Memory B cell (primary cell): ENCODE measurements at places on chromosomes 2 and 18.

DNA sequence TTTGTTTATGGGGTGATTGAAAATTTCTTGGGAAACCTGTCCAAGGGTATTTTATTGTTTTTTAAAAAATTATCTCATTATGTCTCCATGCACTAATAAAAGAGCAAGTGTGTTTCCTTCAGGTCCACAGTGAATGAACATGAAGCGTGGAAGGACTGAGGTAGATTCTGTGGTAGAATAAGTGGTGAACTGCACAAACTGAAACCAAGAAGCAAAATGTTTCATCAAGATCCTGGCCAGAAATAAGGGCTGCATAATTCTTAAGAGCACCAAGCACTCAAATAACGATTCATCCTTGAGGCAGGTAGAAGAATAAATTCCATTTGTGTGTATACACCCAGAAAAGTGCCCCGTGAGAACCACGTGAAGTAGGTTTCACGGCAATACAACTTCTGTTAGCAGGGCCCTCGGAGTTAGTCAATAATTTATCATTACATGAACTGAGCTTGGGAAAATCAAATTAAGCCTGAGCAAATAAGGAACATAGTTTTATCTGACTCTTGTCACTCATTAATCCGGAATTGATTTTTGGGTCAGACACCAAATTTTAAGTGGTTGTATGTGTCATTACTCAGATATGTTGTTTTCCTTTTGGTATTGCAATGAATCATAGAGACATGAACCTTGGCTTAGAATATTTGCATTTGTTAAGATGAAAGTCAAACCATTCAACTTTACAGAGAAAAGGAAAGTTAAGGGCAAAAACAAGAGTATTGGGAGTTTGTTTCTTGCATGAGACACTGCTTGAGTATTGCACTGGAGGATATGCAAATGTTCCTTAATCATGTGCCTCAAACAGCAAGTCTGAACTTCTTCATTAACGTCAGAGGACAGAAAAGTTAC is 472.6 kb upstream of the NETO1 start:
- DNase-seq, result no peak

DNA sequence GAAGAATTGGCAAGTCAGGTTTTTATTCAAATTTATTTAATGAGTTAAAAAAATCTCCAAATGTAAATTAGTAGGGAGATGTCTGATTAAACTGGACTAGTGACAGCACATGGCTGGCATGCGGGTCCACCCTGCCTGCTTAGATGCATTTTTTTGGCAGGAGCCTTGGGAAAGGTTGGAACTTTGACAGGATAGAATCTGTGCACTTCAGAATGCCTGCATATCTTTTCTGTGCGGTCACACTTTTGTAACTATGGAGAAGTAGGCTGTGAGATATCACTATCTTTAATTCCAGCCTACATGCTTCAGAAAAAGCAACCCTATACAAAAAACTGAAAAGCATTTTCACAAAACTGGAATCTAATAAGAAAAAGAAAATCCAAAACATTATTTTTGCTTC is 317.8 kb downstream of the MBD2 start:
- DNase-seq, result no peak

GRCh38 chr2:201574766-201575165 is 68.5 kb downstream of the TMEM237 start:
- no peak for DNase-seq

DNA sequence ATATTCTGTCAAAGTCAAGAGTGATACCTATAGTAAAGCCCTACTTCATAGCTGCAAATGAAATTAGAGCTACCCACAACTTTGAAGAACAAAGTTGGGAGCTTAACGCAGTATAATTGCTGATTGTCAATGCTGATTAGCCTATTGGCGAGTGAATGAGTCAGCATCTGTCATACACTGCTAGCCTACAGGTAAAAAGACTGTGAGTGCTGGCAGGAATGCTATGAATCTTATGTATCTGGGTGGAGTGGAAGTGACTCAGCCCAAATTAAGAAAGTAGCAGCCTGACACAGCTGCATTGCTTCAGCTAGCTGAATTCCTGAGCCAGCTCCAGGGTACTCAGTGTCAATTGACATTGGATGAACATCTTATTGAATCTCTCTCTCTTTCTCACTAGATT is 179.4 kb upstream of the DCC start:
- no peak for DNase-seq

- no peak for DNase-seq
Observed at GRCh38 chr2:9294764-9295163, 88.2 kb downstream of the ASAP2 start.

GRCh38 chr2:110772383-110772755 is 40.0 kb downstream of the ACOXL start:
- DNase-seq, result no peak

- no peak for DNase-seq
Observed at GRCh38 chr2:141455211-141455826, 675.5 kb downstream of the LRP1B start.

DNA sequence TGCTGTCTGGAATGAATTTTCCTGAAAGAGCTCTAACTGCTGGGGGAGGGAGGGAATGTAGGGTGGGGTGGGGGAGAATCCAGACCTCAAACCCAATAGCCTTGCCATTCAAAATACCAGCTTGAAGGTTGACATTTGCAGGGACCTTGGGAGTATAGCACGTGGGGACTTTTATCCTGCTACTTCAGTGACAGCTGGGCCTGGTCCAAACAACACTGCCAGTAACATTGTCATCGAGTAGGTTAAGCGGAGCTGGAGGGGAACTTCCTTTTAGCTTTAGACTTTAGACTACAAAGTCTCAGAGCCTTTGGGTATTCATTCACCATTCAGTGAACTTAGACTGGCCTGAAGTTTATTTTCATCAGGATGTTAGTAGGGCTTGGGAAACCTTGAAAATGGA is 248.7 kb downstream of the MEIS1 start:
- no peak for DNase-seq

DNA sequence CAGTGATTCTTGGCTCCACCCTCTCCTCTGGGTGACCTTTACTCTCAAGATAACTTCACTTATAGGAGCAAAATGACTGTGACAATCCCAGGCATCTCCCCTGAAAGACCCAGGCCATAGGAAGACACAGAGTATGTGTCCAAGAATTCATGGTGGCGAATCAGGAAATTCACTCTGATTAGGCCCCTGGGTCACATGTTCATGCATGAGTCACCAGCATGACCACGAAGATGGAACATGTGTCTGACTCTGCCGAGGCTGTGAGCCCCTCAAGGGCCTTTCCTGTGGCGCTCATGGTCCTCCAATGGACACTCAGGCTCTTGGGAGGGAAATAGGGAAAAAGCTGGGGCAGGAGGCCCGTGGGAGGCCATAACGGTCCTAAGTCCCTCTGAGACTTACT is 74.0 kb upstream of the TEX51 start:
- DNase-seq, result no peak

- no peak for DNase-seq
Observed at GRCh38 chr18:49183921-49184320, 233.2 kb upstream of the SMAD7 start.

GRCh38 chr18:23998018-23998417 is 16.5 kb upstream of the TTC39C start:
- no peak for DNase-seq
